ENCODE measurements at places on chromosomes 4 and X.

- no peak for DNase-seq
These were observed 417.6 kb upstream of the MAOA start for GRCh38 chrX:43238461-43238945.

- peak; percentile 22 for DNase-seq
These were observed 121.1 kb upstream of the NDST4 start for GRCh38 chr4:115234405-115235093.

DNA sequence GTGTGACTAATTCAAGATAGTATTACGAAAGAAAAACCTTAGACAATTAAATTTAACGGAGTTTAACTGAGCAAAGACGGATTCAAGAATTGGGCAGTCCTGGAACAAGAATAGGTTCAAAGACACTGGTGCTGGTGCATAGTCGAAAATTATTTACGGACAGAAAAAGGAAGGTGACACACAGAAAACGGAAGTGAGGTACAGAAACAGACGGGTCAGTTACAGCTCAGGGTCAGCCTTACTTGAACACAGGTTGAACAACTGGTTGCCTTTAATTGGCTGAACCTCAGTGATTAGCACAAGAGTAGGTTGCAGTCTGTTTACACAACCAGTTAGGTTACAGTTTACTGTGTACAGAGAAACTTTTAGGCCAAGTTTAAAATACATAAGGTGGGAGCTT is 31.5 kb downstream of the KLHL8 start:
- no peak for DNase-seq

- no peak for DNase-seq
These were observed 13.3 kb upstream of the CRMP1 start for GRCh38 chr4:5906191-5906590.

All from hematopoietic multipotent progenitor cell treated with erythropoietin and hydrocortisone succinate and interleukin-3 and kit ligand, for 8 days (in vitro differentiated cells).